ENCODE measurements at places on chromosomes 4 and X. TPM values are rescaled to one million over a fixed set of nuclear protein-coding genes. Genes with fewer than 3 reads are reported as not detected.

MAGEA1 gene
- not detected for total RNA-seq

MAGEB2 gene
- total RNA-seq = not detected

DCAF8L2 gene
- total RNA-seq = not detected

CHIC1 gene
- total RNA-seq = 9.6 TPM

NR3C2 gene
- total RNA-seq = 5.2 TPM

TBC1D19 gene
- total RNA-seq = 75.4 TPM

ART3 gene
- not detected for total RNA-seq

NSG1 gene
- 0.69 TPM for total RNA-seq

TMEM33 gene
- 60.9 TPM for total RNA-seq

REPS2 gene
- total RNA-seq = 2.3 TPM

IBSP gene
- total RNA-seq = not detected

DDX60 gene
- 23.9 TPM for total RNA-seq
